ENCODE measurements at places on chromosomes 12 and 14. TPM values are rescaled to one million over a fixed set of nuclear protein-coding genes. Genes with fewer than 3 reads are reported as not detected.
A peak's percentile ranks its signal among the peaks of the same experiment; 100 is the strongest.

- peaks cover 2% of the 10 kb centered on the region for H3K36me3 ChIP-seq
- DNase-seq = no peak
- H3K4me3 ChIP-seq = no peak overlapping the region
- H3K27ac ChIP-seq = no peak overlapping the region
Measured at GRCh38 chr12:1855241-1855640, 34.9 kb downstream of the LRTM2 start.

GRCh38 chr14:75860561-75861160 is 121.1 kb downstream of the TGFB3 start:
- H3K36me3 ChIP-seq = peaks cover 3% of the 10 kb centered on the region
- no peak overlapping the region for H3K27ac ChIP-seq
- DNase-seq = no peak
- H3K27me3 ChIP-seq = no peaks in the 10 kb centered on the region
- H3K4me3 ChIP-seq = no peak overlapping the region

GRCh38 chr12:44159216-44159615 is 323.3 kb downstream of the TMEM117 start:
- H3K36me3 ChIP-seq = no peaks in the 10 kb centered on the region
- no peak overlapping the region for H3K4me3 ChIP-seq
- no peak for DNase-seq
- no peaks in the 10 kb centered on the region for H3K27me3 ChIP-seq

- no peak overlapping the region for H3K27ac ChIP-seq
- DNase-seq = no peak
- peaks cover 2% of the 10 kb centered on the region for H3K36me3 ChIP-seq
- H3K4me3 ChIP-seq = no peak overlapping the region
- H3K27me3 ChIP-seq = no peaks in the 10 kb centered on the region
- no peaks in the 10 kb centered on the region for H3K4me1 ChIP-seq
Measured at GRCh38 chr12:110234331-110234751, 46.7 kb upstream of the ATP2A2 start.

DNA sequence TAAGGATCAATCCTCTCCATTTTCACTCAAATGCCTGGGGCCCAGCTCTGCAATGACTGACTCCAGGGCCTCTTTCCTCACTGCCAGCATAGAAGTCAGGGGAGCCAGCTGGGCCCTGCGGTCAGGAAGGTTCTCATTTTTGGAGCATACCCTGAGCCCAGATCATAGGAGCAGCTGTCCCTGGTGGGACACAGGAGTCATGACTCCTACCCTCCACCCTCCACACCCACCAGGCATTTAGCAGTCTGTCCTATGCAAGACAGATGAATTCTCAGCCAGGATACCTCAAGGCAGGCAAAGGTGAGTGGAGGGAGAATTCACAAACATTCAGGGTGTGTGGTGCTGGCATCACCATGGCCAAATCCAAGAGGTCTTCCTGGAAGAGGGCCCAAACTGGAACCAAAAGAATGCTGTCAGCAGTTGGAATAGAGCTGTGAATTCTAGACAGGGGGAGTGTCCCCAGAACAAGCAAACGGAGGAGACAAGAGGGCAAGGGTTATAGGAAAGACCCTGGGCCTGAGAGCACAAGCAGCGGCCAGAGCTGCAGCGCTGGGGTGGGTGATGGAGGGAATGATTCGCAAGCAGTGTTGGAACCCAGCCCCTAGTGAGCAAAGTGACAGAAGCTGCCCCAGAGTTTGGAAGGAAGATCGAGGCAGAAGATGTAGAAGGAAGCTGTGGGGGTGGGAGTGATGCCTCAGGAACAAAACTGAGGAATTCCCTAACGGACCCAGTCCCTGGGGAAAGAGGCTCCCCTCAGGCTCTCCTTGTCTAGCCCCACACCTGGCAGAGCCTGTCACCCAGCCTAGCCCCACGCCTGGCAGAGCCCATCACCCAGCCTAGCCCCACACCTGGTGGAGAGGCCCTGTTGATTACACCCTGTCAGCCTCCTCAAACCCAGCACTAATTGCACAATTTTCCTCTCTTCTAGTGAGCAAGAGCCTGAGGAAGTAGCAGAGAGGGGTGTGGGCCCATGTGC is 4.5 kb upstream of the REM2 start:
- no peak overlapping the region for H3K4me3 ChIP-seq
- no peak overlapping the region for H3K27ac ChIP-seq
- H3K4me1 ChIP-seq = peaks cover 20% of the 10 kb centered on the region
- no peak for DNase-seq
- H3K36me3 ChIP-seq = peaks cover 6% of the 10 kb centered on the region

DNA sequence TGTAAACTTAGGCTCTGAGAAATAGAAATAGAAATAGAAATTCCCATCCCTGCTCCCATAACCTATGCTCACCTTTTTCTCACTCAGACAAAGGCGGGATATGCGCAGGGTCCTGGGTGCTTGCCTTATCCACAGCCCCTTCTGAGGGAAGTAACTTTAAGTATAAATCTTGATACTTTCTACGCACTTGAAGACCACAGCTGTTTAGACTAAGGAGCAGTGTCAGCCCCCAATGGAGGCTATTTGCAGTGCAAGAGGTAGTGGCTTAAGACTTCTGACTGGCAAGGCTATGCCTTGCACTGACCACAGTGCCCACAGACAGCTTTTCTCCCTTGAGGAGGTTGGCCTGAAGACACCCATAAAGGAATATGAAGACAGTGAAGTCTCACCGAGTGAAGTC is 35.2 kb downstream of the ASCL1 start:
- H3K4me3 ChIP-seq = no peak overlapping the region
- DNase-seq = no peak
- no peaks in the 10 kb centered on the region for H3K4me1 ChIP-seq

DNA sequence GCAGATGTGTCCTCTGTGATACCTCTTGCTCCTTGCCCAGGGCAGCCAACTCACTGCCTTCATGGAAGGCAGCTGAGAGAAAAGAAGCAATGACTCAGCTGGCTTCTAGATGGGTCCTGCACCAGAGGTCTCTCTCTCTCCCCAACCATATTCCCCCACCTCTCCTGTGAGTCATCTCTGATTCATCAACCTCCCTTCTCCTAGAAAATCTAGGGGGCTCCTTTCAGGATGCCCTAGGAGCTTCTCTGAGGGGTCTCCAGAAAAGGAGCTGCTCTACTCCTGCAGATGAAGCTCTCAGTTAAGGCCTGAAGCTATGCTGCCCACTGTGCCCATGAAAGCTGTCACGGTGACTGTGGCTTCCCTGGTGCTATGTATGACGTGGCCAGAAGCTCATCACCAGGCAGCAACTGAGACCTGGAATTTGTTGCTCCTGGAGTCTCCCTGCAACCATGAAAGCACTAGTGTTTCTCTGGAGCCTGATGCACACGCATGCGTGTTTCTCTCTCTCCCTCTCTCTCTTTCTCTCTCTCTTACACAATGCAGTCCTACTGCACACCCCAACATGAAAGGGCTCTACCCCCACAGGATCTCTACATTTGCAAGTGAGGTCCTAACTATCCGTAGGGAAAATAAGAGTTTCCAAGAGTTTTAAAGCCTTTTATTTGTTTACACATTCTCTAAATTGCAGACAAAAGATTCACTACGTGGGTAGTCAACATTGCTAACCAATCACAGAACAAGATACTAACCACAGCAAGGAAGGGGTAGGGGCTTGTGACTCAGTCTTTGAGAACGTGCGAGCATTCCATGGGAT is 285.3 kb downstream of the DPF3 start:
- no peak for DNase-seq
- H3K36me3 ChIP-seq = no peaks in the 10 kb centered on the region
- no peaks in the 10 kb centered on the region for H3K27me3 ChIP-seq
- no peak overlapping the region for H3K4me3 ChIP-seq

GRCh38 chr14:23562822-23563472 is 4.6 kb downstream of the AP1G2 start:
- H3K27me3 ChIP-seq = no peaks in the 10 kb centered on the region
- H3K4me1 ChIP-seq = peaks cover 40% of the 10 kb centered on the region
- no peak overlapping the region for H3K27ac ChIP-seq
- DNase-seq = peak; percentile 56

Gene CLEC1A
- total RNA-seq = not detected

Gene MSI1
- total RNA-seq = 1.7 TPM

GRCh38 chr12:1605129-1606020 is 11.0 kb upstream of the FBXL14 start:
- peak; percentile 41 for DNase-seq
- peak overlapping the region; percentile 69 for H3K4me3 ChIP-seq
- H3K27me3 ChIP-seq = no peaks in the 10 kb centered on the region
- peak overlapping the region; percentile 25 for H3K27ac ChIP-seq

DNA sequence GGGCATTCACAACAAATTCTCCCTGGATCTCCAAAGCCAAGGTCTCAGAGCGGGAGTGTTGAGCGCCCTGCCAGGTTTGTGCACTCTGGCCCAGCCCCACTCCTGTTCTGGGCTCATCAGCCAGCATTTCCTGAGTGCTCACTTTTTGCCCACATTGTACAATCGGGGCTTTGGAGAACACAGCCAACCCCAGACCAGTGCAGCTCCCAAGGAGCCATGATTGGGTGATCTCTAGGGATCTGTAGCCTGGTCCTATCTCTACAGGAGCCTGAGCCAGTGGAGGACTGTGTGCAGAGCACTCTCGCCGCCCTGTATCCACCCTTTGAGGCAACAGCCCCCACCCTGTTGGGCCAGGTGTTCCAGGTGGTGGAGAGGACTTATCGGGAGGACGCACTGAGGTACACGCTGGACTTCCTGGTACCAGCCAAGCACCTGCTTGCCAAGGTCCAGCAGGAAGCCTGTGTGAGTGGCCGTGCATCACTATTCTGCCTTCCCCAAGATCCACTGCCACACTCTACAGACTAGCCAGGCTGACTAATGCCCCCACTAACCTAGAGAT is 2.8 kb downstream of the ARHGEF40 start:
- H3K36me3 ChIP-seq = no peaks in the 10 kb centered on the region
- H3K27ac ChIP-seq = no peak overlapping the region
- H3K27me3 ChIP-seq = peaks cover 52% of the 10 kb centered on the region
- peaks cover 28% of the 10 kb centered on the region for H3K4me1 ChIP-seq
- no peak for DNase-seq
- H3K4me3 ChIP-seq = no peak overlapping the region

Gene BMP4
- not detected for total RNA-seq

DNA sequence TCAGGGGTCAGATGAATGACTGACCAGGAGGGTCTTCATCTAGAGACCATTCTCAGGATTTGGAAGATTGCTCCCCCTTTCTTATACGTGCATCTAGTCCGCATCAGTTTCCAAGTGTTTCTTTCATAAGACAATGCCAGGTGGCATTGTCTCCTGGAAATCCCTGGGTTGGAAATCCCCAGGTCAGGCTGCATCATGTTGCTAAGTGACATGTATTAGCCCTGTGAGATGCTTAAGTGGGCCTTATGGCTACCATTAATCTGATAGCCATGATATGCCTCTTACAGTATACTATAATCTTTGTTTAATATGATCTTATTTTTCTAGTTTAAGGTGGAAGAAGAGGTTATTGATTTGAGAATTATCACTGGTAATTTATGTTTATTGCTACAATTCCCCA is 92.8 kb downstream of the DIO3 start:
- DNase-seq = no peak
- H3K36me3 ChIP-seq = no peaks in the 10 kb centered on the region
- peaks cover 57% of the 10 kb centered on the region for H3K27me3 ChIP-seq
- H3K4me3 ChIP-seq = no peak overlapping the region
- no peak overlapping the region for H3K27ac ChIP-seq

- no peaks in the 10 kb centered on the region for H3K36me3 ChIP-seq
- no peak overlapping the region for H3K27ac ChIP-seq
- H3K4me1 ChIP-seq = no peaks in the 10 kb centered on the region
- no peak overlapping the region for H3K4me3 ChIP-seq
- DNase-seq = no peak
- peaks cover 4% of the 10 kb centered on the region for H3K27me3 ChIP-seq
Measured at GRCh38 chr14:104587641-104588040, 8.1 kb downstream of the C14orf180 start.

Gene FAM186B
- 0.41 TPM for total RNA-seq

Gene KCNH3
- total RNA-seq = 10.2 TPM

Gene CKB
- 3.1 TPM for total RNA-seq

All from activated naive CD8-positive, alpha-beta T cell treated with anti-CD3 and anti-CD28 coated beads for 36 hours (primary cell).